ENCODE measurements at places on chromosomes 1 and 21. TPM values are rescaled to one million over a fixed set of nuclear protein-coding genes. Genes with fewer than 3 reads are reported as not detected.

Gene PCSK9
- 2.1 TPM for total RNA-seq

GRCh38 chr1:165006831-165007230 is 349.7 kb downstream of the LMX1A start:
- H3K36me3 ChIP-seq, result no peaks in the 10 kb centered on the region
- H3K27me3 ChIP-seq, result no peaks in the 10 kb centered on the region
- DNase-seq, result no peak
- no peak overlapping the region for H3K27ac ChIP-seq
- H3K4me3 ChIP-seq, result no peak overlapping the region
- no peaks in the 10 kb centered on the region for H3K4me1 ChIP-seq

DNA sequence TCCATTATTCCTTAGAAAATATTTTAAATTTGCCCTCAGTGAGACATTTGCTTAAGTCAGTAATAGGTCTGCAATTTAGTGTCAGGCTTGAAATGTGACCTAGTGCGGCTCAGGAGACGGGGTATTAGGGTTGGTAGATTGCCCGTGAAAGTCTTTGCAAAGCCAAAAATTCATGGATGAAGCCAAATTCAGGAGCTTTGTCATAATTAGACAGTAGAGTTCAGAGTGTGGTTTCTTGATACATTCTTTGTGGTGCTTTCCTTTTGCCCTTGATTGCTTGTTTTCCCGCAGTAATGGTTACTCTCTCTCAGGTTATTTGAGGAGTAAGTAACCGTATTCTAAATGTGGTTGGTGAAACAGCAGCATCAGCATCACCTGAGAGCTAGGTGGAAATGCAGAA is 120.7 kb downstream of the RPS6KC1 start:
- H3K4me1 ChIP-seq, result no peaks in the 10 kb centered on the region
- no peak overlapping the region for H3K4me3 ChIP-seq
- no peak overlapping the region for H3K27ac ChIP-seq
- no peaks in the 10 kb centered on the region for H3K36me3 ChIP-seq
- no peaks in the 10 kb centered on the region for H3K27me3 ChIP-seq

GRCh38 chr1:160546942-160547341 is 23.9 kb upstream of the SLAMF6 start:
- no peaks in the 10 kb centered on the region for H3K36me3 ChIP-seq
- no peak overlapping the region for H3K4me3 ChIP-seq
- no peak overlapping the region for H3K27ac ChIP-seq
- peaks cover 21% of the 10 kb centered on the region for H3K4me1 ChIP-seq

Measured in glutamatergic neuron (in vitro differentiated cells).